ENCODE measurements at places on chromosomes 2 and 18.

- no peak for DNase-seq
These were observed 5.8 kb downstream of the ERMN start for GRCh38 chr2:157319795-157320194.

GRCh38 chr2:46973673-46974072, 58.1 kb upstream of the MCFD2 start:
- no peak for DNase-seq

DNA sequence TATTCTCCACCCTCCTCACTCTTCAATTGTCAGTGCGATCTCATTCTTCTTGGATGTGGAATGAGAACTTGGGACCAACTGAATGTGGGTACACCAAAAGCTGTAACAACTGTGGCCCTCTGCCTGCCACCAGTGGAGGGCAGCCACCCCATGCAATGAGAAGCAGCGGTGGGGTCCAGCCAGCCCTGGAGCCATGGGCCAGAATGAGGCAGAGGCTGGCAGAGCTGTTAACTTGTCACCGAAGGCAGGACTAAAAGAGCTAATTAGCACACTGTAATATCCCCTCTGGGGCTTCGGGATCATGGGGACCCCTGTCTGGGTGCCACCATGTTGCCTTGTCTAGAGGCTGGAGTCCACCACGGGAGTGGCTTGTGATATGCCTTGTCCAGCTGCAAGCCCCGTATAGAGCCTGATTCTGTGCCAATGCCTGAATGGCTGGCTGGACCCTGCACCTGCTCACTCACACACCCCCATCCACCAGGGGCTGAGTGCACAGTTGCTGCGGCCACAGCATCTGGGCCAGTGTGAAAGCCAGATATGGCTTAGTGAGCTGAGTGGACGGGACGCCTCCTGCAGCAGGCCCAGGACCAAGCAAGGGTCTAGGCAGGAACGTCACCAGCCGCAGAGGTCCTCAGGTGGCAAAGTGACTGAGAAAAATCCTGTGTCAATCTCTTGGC, 680.5 kb downstream of the DSC3 start:
- no peak for DNase-seq

DNA sequence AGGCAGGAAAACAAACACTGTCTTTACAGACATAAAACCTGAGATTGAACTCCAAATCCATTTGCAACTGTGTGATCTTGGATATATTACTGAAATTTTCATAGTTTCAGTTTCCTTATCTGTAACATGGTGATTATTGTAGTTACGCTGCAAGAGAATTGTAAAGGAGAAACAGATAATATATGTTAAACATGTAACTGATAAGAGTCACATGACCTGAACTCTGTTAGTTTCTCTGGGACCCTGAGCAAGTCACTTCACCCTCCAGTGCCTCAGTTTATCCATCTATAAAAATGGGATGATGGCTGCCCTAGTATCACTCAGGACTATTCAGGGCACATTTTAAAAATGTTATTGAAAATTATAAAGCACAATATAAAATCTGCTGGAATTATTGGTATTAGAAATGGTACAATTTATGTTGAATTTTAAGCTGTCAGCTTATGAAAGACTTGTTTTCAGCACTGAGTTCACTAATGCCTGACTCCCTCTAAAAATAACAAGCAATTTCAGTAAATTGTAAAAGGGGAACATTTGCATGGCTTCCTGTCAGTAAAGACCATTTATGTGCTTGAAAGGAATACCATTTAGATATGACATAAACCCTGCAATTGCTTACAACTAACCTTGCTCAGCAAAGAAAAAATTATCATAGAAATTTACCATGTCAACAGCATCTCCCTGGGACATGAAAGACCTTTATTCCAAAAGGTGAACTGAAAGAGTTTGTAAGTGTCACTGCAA, 393.5 kb downstream of the RAD51AP2 start:
- DNase-seq: no peak

GRCh38 chr2:46980366-46980765, 64.8 kb upstream of the MCFD2 start:
- DNase-seq: no peak

GRCh38 chr18:35376393-35376741, 770 bp downstream of the ZNF396 start:
- DNase-seq: peak; percentile 55

DNA sequence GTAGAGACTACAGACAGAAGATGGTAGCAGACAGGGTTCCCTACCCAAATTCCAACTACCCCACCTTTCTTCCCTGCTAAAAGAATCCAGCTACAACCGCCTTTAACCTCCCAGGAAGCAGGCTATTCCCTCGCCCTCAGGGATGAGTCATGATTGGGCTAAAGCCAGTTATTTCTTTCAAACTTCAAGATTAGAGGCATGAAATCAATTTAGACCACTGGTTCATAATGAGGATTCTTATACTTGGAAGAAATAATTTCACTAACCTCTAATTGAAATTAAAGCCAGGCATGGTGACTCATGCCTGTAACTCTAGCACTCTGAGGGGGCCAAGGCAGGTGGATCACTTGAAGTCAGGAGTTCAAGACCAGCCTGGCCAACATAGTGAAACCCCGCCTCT, 20.0 kb downstream of the TRIP12 start:
- DNase-seq: no peak

GRCh38 chr18:75341897-75342296, 85.6 kb downstream of the SMIM21 start:
- no peak for DNase-seq

- no peak for DNase-seq
These were observed 326.0 kb upstream of the MGAT5 start for GRCh38 chr2:133927894-133928293.

DNA sequence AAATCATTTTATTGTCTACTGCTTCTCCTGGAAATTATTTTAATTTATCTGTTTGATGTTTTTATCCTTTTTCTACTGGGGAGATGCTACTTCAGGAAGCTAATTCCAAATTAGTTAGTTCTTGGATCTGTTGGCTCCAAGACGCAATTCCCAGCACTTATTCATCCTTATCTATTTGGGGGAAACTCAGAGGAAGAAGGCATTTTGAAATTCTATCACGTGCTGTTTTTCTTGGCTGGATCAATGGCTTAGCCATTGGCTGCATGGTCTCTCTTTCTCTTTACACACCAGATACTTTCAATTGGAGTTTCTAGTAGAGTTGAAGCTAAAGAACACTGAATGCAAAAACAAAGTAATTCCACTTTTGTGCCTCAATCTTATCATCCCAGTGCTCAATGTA, 98.3 kb downstream of the RAPGEF4 start:
- DNase-seq: no peak

DNA sequence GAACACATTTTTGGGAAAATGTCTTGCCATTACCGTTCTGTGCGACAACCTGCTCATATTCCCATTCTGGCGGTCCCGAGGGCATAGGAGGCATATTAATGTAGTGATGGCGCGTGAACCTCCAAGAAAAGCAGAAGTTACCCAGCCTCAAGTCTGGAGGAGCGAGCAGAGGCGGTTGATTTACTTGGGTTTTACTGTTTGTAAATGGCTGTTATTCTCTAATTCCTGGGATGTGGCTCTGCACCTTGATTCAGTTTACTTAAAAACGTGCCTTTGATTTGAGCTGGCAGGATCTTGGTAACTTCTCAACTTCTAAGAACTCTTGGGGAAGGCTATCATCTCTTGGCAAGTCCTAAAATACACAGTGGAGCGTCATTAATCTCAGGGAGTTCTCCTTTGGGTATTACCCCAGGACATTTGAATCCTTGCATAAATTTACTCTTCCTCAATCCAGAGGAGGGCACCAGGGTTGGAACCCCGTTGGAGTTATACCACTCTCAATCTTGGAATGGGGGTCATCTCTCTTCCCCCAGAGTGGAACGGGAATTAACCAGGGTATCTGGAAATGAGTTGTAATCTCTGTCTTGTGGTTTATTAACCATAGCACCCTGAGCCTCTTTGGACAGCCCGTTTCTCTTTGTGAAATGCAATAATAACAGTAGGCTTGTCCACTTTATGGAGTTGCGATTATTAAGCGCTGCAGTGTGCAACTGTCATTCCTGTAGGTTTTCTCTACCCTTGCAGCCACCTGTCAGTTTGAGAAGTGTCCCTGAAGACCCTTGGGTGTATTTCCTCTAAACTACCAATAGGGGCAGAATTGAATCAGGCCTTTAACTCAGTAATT, 2.1 kb downstream of the HK2 start:
- DNase-seq: no peak

DNA sequence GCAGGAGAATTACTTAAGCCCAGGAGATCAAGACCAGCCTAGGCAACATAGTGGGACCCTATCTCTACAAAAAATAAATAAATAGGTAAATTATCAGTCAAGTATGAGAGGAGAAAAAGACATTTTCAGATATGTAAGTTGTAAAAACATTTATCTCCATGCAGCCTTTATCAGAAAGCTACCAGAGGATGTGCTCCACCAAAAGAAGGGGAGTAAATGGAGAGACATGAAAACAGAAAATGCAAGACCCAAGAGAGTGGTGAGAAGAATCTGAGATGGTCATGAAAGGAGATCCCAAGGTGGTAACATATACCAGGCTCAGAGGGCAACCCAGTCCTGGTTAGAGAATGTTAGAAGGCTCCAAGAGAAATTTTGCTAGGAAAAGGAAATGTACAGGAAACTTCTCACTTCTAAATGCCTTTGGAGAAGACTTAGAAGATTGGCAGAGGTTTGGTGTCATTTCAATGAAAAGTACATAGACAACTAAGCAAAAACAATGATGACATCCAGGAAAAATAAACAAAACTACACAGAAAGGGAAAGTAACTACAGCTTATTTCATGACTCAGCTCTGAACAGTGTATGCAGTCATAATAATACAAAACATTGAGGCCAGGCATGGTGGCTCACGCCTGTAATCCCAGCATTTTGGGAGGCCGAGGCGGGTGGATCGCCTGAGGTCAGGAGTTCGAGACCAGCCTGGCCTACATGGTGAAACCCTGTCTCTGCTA, 19.5 kb downstream of the CIB4 start:
- DNase-seq: no peak

DNA sequence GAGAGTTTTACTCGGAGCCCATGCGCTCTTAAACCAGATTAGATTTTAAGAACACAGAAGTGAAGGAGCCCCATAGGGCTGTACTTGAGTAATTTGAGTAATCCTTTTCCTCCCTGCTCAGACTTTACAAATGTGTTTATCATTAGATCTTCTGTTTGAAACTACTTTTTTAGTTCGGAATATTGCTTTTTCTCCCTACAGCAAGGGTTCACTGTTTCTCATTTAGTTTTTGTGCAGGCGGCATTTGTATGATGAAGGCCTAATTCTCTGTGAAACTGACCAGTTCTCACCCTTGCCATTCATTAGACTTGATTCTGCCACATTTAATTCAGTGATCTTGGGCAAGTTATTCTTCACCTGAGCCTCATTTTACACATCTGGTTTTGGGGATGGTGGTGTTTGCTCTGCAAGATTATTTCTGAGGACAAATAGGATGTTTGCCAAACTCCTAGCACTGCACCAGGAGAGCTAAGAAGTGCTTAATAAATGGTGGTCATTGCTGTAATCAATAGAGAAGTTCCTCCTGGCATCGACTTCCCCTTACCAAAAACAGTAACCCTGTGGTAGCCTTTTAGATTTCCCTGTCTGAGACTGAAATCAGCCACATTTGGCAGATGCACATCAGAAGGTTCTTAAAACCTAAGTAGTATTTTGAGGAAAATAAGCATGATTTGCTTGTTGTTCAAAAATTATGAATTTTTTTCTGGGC, 2.2 kb downstream of the B3GNT2 start:
- no peak for DNase-seq

DNA sequence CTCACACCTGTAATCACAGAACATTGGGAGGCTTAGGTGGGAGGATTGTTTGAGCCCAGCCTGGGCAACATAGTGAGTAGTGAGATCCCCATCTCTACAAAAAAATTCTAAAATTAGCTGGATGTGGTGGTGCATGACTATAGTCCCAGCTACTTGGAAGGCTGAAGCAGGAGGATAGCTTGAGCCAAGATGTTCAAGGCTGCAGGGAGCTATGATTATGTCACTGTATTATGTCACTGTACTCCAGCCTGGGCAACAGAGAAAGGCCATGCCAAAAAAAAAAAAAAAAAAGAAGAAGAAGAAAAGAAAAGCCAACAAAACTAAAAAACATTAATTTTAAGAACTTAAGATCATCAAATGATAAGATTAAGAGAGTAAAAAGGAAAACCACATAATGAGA, 17.4 kb upstream of the NCOA1 start:
- DNase-seq: no peak

DNA sequence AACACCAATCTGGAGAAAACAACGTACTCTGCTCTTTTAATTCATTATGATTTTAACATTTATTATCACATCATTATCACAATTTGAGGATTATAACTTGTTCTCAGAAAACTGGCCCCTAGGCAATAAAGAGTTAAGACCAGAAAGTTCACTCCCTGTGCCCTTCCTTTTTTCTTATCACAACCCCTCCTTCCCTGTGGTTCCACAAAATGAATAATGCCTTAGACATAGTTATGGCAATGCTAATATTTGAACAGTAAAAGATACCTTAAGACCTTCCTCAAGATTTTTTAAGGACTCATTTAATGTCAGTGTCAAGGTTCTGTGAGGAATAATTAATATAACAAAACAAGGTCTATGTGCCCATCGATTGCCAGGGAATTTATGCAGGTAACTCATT, 596.2 kb downstream of the ARHGAP15 start:
- no peak for DNase-seq

DNA sequence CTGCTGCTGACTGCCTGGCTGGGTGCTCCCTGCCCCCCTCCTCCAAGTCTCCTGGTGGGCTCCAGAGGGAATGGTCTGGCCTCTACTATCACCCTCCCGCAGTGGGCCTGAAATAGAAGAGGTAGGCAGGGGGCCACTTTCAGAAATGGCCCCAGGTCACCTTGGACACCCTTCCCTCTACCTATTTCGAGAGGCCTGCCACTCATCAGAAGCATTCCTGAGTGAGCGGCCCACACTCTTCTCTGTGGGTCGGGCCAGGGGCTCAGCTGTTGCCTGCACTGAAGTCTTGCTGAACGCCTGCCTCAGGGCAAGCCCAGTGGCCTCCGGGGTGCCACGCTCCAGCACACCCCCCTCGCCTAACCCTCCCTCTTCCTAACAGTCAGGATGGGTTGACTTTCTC, 124.9 kb downstream of the TNS1 start:
- DNase-seq: no peak

DNA sequence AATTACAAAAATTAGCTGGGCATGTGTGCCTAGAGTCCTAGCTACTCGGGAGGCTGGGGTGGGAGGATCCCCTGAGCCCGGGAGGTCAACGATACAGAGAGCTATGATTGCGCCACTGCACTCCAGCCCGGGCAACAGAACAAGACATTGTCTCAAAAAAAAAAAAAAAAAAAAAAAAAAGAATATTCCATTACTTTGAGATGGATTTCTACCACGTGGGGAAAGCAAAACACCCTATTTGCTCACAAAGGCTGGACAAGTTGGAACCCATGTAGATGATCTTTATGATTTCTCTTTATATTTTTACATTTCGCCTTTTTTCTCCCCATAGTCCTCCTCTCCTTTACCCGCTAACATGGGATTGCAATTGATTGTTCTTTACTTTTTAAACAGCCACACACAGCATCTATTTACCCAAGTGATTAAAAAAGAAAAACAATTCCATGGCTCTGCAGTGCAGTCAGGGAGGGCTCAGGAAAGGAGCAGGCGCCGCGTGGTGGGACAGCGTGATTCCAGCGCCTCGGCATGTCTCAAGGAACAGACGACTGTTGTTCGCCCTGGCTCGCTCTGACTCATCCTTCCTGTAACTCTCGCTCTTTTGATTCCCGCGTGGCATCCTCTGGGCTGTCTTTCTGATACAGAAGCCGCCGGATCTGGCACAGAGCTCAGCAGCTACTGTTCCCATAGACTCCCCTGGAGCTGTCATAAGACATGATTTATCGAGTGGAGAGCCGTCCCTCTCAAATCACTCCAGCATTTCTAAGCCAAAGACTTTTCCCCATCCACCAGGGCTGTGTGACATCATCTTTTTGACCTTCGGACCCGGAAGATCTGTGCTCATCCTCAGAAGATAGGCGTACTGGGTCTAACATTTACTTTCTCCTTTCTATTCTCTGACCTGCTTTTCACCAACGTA, 230.4 kb upstream of the AGAP1 start:
- DNase-seq: peak; percentile 90
